Large intestine (tissue), 12 donors: ENCODE measurements at places on chromosomes 1 and 21. TPM values are rescaled to one million over a fixed set of nuclear protein-coding genes. Genes with fewer than 3 reads are reported as not detected.

GRCh38 chr1:165222580-165222979 lies 133.9 kb downstream of the LMX1A start:
- DNase-seq, result no peak

- DNase-seq, result no peak
Measured at GRCh38 chr1:26027716-26028489, 6.3 kb downstream of the EXTL1 start.

DNA sequence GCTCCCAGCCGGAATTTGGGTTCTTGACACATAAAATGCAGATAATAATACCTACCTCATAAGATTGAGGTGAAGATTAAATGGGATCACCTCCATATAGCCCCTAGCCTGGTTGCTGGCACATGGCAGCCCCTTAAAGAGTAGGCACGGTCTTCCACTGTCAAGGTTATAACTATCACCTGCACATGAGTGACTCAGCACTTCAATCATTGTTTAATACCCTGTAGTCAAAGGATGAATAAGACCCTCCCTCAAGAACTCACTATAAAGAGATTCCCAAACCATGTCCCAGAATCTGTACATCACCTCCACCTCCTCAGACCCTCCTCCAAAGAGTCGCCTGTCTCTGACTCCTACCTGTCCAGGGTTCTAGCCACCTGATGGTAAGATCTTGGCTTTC lies 6.5 kb upstream of the LMNA start:
- DNase-seq, result no peak

DNA sequence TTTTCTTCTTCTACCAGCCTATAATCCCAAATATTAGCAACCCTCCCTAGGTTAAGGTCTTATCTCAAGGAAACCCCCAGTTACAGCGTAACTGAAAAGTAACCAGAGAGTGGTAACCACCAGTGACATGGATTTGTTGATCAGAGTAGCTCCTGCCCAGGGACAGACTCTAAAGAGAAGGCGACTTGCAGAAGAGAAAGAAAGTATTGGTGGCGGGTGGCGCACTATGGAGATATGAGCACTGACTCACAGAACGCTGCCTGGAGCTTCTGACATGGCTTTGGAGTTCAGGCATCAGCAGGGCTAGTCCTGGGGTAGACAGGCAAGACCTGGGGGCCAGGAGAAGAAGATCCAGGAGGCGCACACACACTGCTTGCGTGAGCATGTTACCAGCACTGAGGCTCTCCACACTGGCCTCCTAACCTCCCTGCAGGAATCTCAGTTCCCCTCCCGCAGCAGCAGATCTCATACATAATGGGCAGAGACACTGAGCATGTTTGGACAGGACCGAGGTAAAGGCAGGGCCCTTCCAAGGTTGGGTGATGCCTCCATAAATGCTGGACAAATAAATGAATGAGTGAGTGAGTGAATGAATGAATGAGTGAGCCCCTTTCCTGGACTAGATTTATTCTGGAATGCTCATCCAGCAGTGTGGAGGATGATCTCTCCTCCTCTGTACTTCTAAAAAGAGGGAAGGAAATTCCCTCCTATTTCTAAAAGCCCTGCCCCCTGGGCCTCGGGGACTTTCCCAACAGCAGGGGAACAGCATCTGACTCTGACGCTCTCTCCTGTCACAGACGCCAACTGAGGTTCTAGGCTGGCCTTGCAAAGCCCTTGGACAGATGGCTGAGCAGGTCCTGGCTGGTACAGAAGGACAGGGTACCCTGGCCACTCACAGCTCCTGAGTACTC lies 175.5 kb downstream of the CLIC6 start:
- no peak for DNase-seq

DNA sequence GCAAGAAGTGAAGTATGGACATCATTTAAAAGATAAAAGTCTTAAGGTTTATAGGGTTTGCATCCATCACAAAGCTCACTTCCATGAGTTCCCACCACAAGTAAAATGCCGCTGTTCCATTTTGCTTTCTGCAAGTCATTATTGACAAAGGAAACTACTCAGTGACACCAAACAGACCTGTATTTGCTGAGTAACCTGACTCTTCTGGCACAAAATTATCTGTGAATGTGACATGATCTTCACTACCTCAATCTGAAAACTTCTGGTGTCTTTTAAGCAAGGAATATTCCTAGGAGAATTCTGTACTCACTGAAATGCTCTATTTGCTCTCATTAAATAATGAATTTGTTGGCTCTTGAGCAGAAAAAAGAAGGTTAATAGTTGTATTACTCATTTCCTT lies 1077.4 kb upstream of the ADGRL4 start:
- DNase-seq, result no peak

Gene CFHR2
- polyA plus RNA-seq, result not detected

Gene SYNC
- polyA plus RNA-seq, result 5.2 TPM

Gene SFT2D2
- polyA plus RNA-seq, result 15.3 TPM
